Effector CD4-positive, alpha-beta T cell (primary cell): ENCODE measurements at places on chromosomes 4 and X.
A peak's percentile ranks its signal among the peaks of the same experiment; 100 is the strongest.

- DNase-seq, result no peak
Measured at GRCh38 chrX:13571136-13571535, 1.7 kb downstream of the EGFL6 start.

- no peak for DNase-seq
Measured at GRCh38 chr4:37483610-37484009, 202.6 kb downstream of the RELL1 start.

GRCh38 chrX:136725441-136726104, 55.2 kb downstream of the ARHGEF6 start:
- DNase-seq, result no peak

DNA sequence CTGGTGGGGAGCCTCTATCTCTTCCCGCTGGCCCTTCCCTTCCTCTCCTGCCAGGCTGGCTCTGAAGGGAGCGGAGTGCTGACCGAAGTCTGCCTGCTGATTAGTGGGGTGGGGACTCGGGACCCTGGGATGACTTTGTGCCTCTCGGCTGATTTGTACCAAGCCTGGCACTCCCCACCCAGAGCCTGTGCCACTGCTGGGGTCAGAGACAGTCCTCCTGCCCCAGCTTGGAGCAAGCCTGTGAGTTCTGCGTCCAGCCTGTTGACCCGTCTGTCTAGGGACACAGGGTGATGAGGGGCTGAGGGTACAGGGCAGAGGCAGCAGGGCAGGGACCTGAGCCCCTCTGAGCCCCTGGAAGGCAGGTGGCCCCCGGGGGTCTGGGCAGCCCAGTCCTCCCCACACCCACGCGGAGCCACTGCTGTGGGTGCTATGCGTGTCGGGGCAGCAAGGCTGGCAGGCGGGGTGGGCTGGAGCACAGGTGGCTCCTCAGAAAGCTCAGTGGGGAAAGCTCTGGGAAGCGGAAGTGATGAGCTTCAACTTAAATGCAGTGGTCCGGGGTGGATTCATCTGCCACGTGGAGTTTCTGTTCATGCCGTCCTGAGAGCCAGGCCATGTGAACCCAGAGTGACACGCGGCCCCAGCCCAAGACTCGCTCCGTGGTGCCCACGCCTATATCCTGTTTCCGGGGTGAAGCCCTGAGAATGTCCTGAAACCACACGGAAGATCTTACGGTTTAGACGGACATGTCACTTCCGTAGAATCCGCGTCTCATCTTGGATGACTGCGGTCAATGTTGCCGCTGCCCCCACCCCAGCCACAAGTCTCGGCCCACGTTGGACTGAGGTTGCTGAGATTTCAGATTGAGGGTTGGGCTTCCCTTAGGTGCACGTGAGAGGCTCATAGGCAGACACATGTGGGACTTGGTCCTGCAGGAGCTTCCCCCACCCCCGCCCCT, 21.1 kb upstream of the UVSSA start:
- no peak for DNase-seq

- DNase-seq, result no peak
Measured at GRCh38 chr4:45063696-45064095, 337.3 kb upstream of the GNPDA2 start.

DNA sequence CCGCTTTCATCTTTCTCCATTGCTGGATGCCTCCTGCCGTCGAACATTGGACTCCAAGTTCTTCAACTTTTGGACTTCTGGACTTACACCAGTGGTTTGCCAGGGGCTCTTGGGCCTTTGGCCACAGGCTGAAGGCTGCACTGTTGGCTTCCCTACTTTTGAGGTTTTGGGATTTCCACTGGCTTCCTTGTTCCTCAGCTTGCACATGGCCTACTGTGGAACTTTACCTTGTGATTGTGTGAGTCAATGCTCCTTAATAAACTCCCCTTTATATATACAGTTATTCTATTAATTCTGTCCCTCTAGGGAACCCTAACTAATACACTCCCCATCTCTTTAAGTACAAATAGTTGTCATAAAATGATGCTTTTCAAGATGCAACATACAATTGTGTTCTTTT, 595.3 kb downstream of the ARAP2 start:
- no peak for DNase-seq

GRCh38 chr4:72641611-72642010, 72.6 kb upstream of the ADAMTS3 start:
- DNase-seq, result no peak

DNA sequence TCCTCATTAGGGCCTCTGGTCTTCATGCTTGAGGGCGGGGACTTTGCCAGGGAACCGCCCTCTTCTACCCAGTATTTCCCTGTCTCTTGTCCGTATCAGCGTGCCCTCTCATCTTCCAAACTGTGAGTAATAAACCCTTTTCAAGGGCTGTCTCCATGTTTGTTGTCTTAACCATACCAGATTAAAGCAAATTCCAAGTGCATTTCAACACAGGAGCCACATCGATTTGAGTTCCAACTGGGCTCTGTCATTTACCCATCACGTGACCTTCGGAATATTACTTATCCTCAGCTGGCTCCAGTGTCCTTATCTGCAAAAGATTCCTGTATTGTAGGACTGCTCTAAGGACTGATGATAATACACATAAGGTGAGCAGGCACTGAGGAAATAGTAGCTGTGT, 6.4 kb upstream of the PHEX start:
- DNase-seq, result no peak

GRCh38 chr4:152935631-152936445, at the start of gene FHDC1:
Gene FHDC1 (plus strand): TSS chr4:152936323. CDS start chr4:152943058, 6,735 bp downstream.
- no peak for DNase-seq

GRCh38 chrX:134453631-134454030, 6.3 kb upstream of the HPRT1 start:
- no peak for DNase-seq

- DNase-seq, result no peak
Measured at GRCh38 chrX:119238557-119238956, 2.5 kb downstream of the PGRMC1 start.

GRCh38 chr4:108849611-108850168, 86.8 kb upstream of the ETNPPL start:
- DNase-seq, result no peak

GRCh38 chr4:121788896-121789295, 12.2 kb upstream of the EXOSC9 start:
- no peak for DNase-seq

GRCh38 chr4:24121395-24122175, 231.7 kb upstream of the PPARGC1A start:
- no peak for DNase-seq

DNA sequence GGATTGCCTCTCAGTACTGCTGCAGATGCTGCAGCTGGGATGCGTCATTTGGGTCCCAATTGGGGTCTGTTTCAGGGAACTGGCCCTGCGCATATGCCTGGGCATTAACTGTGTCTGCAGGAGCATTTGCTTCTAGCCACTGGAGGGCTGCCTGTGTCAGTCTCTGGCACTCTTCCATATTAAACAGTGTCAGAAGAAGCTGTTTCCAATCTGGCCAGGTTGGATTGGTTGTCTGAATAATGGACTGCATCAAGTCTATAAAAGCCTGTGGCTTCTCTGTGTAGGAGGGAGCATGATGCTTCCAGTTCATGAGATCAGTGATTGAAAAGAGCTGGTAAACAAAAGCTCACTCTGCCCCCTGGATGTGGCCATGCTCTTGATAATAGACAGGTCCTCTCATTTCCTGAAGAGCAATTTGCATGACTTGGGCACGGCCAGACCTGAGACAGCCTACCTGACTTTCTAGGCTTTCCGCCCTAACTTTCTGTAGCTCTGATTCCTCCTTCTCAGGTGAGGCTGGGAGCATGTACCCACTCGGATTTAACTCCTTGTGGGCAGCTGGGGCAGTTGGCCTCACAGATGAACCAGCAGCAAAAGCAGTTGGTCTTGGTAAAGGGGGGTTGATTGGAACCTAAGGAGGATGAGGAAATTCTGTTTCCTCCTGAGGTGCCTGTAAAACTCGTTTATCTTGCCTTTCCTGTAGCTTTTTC, 29.2 kb downstream of the SULT1E1 start:
- DNase-seq, result no peak

DNA sequence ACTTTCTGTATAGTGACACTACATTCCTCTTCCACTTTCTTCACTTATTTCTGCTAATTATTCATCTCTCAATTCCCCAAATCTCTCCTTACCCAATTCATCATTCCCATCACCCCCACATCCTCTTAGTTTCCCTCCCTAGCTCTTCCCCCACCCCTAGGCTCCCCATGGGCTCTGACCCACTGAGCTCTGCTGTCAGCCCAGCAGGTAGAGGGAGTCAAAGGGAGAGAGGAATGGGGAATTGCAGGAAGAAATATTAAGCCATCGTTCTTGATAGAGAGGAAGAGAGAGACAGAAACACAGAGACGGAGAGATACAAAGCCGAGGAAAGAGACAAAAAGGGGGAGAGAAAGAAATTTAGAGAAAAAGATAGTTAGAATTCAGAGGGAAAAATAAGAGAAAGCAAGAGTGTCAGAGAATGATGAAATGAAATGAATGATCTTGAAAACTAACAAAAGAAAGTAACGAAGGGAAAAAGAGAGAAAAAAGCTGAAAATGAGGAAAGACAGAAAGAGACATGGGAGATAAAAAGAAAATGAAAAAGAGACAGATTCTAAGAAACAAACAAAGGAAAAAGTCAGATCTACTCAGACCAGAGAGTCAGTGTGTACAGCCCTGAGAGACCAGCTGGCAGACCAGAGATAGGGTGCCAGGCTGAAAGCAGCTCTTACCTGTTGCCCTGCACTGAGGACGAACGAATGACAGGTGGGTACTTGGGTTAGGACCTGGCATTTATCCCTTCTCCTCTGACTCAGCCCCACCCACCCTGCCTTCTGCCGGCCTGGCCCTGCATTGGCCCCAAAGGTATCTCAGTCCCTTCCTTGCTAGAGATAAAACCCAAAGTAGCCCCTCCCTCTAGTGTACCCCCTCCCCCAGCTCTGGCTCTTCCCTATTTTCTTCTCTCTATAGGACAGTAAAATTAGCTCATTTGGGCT, at the start of gene ALAS2:
ALAS2 (minus strand) TSS at position 707 of the 935 bp plus-strand sequence. CDS start 4,977 bp downstream, outside the sequence.
- DNase-seq, result no peak

DNA sequence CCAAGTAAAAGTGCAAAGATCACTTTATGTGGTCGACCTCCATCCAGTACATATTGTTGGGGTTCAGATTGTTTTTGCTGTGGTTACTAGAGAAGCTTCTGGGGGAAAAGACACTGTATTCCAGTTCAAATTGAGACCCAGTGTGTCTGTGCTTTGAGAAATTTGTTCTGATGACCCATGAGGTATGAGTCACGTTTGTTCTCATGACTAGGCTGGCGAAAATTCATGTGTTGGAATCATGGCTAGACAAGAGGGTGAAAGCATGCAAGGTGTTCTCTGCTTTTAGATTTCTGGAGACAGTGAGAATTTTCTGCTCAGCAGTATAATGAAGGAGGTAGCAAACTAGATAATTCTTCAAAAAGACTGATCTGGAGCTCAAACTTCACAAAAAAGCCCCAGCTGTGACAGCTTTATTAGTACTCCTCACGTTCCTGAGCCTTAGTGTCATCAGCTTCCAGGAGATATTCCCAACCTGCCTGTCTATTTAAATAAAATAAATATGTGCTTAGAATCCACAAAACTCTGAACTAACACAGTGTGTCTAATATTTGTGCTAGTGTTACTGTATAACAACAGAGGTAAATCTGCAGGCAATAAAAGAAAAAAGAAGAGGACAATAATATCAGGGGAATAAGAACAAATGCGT, 24.4 kb upstream of the FAM47B start:
- DNase-seq, result no peak

DNA sequence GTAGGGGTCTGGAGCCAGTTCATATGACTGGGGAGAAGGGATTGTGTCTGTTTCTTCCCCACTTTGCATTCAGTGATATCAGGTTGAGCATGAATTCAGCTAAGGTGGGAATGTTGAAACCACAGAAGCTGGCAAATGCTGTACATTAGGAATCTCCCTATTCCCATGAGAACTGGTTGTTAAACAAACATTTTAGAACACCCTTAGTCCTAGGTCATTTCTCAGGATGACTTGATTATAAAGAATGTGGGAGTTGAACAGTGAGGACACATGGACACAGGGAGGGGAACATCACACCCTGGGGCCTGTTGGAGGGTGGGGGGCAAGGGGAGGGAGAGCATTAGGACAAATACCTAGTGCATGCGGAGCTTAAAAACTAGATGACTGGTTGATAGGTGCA, 62.6 kb upstream of the LIMCH1 start:
- no peak for DNase-seq

DNA sequence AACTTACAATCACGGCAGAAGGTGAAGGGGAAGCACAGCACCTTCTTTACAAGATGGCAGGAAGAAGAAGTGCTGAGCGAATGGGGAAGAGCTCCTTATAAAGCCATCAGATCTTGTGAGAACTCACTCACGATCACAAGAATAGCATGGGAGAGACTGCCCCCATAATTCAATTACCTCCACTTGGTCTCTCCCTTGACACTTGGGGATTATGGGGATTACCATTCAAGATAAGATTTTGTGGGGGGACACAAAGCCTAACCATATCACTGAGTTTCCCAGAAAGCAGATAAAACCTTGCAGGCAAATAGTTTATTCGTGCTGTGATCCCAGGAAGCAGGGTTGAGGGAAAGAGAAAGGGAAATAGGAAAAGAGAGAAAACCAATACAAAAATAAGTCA, 69.0 kb upstream of the GYPA start:
- no peak for DNase-seq

DNA sequence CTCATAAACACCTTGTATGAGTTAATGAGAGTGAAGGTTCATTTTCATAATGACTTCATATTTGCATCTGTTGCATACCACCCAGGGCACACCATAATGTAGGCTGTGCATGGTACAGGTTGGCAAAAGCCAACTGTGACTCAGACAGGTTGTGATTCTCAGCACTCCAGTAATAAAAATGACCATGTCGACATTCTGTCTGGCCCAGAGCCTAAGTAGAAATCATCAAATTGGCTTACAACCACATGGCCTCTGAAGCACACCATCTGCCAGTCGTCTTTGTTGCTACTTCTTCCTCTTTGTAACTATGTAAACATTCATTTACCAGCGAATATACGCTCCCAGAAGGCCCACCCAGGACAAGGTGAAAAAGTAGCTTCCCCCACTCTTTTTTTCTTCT, 459.5 kb downstream of the GASK1B start:
- no peak for DNase-seq

GRCh38 chr4:2813446-2814405, 20.8 kb downstream of the SH3BP2 start:
- DNase-seq, result no peak

- no peak for DNase-seq
Measured at GRCh38 chr4:113112338-113112978, 63.0 kb downstream of the ANK2 start.

GRCh38 chr4:36322921-36323354, 41.5 kb downstream of the DTHD1 start:
- peak; percentile 14 for DNase-seq

DNA sequence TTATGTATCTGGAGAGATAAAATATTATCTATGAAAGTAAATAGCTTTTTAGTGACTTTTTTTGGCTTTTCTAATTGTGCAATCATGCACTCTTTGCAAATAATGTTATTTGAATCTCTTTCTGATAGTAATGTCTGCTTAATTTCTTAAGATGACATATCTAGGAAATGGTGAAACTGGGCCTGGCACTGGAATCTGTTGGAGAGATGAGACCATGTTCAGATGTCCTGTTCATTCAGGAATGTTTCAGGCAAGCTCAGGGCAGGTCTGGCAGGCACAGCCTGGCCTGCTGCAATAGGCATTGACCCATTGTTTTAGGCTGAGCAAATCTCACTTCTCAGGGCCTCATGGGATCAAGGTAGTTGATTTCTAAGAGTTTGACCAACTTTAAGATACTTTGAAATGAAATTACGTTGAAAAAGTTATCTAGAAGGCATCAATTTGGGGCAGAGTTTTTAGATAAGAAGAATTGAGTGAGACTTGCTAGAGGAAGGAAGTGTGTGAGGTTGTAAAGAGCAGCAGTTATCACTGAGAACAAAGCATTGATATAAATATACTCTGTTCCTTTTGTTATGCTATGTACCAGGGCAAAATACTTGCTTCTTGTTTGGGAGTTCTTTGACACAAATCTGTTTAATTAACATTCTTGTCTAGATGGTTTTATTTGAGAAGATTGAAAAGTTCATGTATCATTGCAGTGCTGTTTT, 133.0 kb upstream of the LEF1 start:
- no peak for DNase-seq
